Fibroblast of the conjunctiva (primary cell): ENCODE measurements at places on chromosomes 5 and 9.

DNA sequence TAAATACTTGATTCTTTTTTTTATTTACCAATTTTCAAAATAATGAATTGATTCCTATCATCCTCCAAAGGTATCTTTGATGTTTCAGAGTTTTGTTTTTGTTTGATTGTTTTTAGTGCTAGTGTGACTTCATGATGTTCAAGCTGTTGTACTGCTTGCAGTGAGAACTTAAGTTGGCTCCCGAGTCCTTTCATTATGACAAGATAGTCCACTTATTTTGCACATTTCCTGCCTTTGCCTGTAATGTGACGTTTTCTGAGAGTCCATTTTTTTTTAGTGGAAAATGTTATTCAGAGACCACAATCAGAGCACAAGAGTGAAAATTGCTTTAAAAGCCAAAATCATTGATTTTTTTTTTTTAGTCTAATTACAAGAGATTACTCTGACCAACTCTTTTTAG lies 60.1 kb upstream of the FCHO2 start:
- DNase-seq: no peak

DNA sequence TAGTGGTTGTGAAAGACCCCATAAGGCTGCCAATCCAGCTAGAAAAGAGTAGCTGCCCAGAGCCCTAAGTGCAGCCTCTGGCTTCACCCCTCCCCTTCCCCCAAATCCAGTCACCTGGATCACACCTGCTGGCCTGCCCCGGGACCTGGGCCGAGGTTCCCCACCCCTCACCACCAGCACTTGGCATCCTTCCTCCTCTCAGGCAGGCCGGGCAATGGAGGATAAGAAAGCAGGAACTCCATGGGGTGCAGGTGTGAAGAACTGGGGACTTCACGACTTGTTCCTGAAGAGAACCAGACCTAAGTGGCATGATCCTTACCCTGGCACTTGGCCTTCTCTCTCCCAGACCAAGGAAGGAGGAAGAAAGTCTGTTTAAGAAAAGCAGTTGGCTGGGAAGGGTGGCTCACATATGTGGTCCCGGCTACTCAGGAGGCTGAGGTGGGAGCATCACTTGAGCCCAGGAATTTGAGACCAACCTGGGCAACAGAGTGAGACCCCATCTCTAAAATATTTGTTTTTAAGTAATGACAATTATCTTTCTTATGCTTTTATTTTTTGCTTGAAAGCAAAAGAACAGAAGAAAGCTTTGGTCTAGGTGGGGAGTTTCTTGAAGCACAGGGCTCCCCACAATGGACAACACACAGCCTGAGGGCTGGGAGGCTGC lies 131.1 kb downstream of the PAX5 start:
- no peak for DNase-seq

DNA sequence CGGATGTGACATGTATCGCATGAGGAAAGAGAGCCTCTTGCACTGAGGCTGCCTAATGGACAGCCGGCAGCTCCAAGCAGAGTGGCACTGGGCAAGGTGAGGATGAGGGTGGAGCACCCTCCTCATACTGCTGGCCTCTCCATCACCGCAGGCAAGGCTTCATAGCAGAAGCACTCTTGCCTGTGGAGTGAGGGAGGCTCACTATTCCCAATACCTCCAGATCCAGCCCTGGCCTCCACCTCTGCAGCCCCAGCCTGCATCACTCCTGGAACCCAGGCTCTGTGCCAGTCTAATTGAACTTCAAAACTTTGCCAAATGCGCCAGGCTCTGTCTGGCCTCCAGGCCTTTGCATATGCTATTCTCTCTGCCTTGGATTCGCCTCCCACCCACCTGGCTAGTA lies 29.7 kb upstream of the ARAP3 start:
- no peak for DNase-seq

DNA sequence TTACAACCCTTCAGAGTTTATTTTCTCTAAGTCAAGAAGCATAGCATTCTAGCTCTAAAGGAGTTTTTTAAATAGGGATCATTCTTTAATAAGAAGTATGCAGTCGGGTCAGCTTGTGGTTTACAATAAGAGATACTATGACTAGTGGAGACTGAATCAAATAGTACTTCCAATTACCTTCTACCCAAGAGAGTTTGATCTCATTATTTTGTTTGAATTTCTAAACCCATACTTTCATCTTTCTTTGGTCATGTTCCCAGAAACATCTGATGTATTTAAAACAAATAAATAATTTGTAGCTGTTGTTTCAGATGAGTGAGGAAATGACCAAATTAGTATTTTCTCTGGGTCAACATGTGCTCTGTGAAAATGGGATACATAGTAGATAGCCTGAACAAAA lies 160.2 kb upstream of the CDH6 start:
- DNase-seq: no peak

DNA sequence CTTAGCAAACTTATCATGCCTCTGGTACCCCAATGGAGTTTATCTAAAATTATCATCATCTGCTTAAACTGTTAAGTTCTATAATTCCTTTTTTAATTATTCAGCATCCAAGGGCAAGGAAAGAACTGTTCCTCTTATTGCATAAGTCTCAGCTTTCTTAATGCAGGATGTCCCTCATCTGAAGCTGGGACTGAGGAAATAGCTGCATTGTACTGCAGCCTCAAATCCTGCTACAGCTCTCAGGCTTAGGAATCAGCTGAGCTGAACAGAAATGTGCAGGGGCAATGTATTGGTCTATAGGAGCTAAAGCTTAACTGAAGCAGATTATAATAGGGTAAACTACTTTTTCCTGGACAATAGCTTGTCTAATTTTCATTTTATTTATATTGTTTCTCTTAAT lies 48.0 kb downstream of the HAPLN1 start:
- DNase-seq: no peak

DNA sequence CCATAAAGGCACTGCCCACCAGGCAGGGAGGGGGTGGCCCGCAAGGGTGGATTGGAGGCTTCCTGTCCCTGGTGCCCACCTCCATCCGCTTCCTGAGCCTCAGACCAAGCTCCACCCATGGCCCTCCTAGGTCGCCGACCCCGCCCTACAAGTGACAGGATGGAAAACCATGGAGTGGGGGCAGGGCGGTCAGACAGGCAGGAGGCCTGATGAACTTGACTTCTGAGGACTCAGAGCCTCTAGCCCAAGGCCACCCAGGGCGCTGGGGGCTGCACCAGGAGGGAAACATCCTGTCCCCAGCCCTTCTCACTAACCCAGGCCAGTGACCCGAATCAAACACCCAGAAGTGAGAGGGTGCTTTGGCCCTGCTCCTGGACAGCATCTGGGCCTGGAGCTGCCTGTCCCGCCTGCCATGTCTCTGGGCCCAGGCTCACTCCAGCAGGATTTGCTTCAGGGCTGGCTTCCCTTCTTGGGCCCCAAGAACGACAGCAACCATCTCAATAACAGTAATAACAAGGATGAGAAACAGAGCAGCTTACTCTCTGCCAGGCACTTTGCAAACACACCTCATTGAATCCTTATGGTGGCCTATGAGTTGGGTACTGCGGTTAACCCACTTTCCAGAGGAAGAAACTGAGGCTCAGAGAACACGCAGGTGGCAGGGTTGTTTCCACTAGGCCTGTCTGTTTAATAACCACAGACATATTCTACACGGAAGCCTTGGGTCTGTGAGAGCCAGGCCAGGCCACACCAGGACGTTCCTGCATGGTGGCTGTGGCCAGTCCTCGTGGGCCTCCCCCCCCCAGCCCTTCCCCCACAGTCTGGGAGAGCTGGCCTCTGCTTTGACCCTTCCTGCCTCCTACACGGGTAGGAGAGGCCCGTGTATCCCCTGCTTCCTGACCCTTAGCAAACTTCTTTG lies 4.4 kb upstream of the ST6GALNAC6 start:
- DNase-seq: no peak

DNA sequence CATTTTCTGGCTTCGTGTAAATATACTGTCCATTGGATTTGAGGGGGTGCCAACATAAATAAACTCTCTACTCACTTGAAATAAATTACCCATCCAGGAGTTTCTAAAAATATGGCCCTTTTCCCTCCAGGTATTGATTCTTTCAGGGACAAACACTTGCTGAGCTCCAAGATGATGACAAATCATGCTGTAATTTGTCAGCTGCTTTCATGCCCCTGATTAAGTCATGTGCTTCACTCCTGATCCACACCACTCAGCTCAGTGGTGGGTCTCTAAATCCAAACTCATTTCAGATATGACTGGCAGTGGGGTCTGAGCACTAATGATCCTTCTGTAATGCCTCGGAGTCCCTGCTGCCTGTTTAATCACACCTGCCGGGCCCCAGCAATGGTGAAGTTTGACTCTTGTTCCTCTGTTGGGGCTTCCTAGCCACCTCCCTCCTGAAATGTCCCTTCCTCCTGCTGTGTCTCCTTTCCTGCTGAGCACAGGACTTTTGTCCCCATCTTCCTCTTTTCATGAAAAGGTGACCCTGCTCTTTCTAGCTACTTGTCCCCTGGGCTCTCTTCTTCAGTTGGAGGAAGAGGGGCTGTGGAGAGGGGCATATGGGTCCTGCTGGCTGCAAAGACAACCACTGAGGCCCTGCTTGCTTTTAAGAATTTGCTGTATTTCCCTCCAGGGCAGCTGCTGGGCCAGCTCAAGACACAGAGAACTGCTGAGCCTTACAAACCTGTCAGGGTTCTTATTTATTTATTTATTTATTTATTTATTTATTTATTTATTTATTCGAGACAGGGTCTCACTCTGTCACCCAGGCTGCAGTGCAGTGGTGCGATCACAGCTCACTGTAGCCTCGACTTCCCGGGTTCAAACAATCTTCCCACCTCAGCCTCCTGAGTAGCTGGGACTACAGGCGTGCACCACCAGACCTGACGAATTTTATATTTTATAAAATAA lies 200.0 kb downstream of the ATP10B start:
- DNase-seq: no peak

DNA sequence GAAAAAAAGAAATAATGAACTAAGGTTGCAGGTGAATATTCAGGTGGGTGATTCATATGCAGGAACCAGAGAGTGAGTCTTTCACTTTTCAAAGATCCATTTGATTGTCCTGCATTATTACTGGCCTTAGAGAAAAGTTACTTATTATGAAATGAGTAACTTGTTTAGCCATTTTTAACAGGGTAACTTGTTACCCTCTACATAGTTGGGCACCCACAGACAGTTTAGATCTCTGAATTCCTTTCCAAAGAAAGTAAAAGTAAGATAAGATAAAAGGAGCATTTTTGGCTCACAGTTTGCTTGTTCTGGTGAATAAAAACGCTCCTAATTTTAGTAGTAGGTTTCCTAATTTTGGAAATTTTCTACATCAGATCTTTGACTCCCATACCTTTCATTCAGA lies 54.1 kb upstream of the DAB2 start:
- no peak for DNase-seq

- DNase-seq: no peak
Observed at GRCh38 chr5:10666531-10667299, 94.3 kb downstream of the DAP start.

- no peak for DNase-seq
Observed at GRCh38 chr5:102759289-102759688, 4.2 kb downstream of the PAM start.
